Lower leg skin (tissue), 4 donors: ENCODE measurements at places on chromosomes 6 and 20.

DNA sequence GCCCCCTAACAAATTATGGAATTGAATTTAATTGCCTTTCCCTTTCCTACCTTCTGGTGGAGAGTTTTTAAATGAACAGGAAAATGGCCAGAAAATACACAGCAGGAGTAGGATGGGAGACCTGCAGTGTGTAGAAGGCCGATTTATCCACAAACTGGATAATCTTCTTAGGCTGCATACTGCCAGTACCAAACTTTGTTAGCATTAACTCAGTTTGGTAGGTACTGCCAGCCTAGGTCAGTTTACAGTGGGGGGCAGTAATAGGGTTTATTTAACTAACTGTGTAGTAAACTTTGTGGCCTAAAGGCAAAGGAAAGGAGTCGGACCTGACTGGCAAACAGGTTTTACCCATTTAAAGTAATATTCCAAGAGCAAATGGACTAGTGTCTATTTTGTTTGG lies 4.6 kb downstream of the NCOA3 start:
- no peak for DNase-seq

- DNase-seq = no peak
Measured at GRCh38 chr6:109347779-109348178, 34.5 kb downstream of the CD164 start.

DNA sequence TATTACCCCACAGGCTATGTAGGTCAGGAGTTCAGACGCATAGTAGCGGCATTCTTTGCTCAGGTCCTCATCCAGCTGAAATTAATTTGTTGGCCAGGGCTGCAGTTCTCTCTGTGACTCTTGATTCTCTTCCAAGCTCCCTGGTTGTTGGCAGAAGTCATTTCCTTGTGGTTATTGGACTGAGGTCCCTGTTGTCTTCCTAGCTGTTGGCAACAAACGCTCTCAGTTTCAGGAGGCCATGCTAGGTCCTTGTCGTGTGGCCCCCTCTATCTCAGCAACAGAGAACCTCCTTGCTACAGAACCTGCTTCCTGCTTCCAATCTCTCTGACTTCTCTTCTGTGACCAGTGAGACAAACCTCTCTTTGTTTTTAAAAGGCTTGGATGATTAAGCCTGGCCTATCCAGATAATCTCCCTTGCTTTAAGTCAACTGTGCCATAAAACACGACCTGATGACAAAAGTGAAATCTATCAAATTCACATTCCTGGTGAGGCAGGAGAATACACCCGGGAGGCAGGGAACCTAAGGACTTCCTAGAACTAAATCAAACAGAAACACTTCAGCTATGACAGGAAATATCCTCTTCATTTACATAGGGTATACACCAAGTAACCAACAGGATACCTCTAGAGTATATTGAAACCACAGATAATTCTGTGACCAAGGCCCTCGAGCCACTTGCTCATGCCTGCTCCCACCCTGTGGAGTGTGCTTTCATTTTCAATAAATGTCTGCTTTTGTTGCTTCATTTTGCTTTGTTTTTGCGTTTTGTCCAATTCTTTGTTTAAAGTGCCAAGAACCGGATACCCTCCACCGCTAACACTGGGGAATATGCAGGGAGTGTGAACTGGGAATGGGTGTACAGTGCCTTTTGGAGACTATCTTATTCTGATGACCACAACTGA lies 196.0 kb downstream of the BTBD3 start:
- DNase-seq = no peak

DNA sequence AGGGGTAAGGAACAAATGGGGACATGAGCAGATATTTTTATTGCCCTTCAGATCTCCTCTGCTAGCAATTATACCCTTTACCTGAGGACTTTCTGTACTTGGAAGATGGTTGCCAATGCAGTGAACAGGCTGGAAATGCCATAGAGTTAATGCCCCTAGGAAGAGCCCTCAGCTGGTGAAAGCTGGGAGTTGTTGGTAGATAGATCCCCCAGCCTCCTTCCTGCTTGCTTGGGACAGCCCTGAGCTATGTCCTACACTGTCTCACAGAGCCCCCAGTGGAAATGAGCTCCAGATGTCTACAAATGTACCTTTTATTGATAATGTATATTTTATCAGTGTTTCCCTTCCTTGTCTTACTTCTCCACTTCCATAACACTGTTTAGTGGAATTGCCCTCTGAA lies 87.6 kb upstream of the PAK5 start:
- DNase-seq = no peak

DNA sequence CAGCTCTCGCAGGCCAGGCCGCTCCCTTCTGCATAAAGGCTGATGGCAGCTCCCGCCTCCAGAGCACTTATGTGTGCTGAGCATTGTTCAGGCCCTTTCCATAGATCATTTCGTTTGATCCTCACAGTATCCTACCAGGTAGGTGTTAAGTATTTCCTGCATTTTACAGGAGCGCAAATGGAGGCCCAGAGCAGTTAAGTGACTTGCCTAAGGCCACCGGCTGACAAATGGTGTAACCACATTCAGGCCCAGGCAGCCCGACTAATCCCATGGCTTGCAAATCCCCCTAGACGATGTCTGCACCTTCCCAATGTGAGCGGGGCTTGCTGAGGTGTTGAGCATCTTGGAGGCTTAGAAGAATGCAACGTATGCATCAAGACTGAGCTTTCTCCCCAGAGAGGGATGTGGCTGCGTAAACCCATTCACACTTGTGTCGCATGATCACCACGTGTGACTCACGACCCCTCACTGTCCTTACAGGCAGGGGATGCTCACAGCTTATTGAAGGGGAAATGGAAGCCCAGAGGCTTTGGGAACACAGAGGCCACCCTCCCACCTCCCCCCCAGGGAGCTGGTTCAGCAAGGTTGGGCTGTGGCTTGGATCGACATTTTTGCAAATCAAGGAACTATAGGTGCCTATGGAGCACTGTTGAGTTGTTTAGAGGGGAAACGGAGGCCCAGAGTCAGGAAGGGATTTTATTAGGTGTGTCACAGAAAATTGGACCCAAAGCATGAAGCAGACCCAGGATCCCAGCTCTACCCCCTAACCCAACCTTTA lies 7.0 kb downstream of the BPIFB2 start:
- DNase-seq = no peak

GRCh38 chr6:13614126-13614925 lies 809 bp upstream of the NOL7 start:
- DNase-seq = no peak

GRCh38 chr6:37547564-37548061 lies 47.9 kb upstream of the CCDC167 start:
- DNase-seq = no peak

DNA sequence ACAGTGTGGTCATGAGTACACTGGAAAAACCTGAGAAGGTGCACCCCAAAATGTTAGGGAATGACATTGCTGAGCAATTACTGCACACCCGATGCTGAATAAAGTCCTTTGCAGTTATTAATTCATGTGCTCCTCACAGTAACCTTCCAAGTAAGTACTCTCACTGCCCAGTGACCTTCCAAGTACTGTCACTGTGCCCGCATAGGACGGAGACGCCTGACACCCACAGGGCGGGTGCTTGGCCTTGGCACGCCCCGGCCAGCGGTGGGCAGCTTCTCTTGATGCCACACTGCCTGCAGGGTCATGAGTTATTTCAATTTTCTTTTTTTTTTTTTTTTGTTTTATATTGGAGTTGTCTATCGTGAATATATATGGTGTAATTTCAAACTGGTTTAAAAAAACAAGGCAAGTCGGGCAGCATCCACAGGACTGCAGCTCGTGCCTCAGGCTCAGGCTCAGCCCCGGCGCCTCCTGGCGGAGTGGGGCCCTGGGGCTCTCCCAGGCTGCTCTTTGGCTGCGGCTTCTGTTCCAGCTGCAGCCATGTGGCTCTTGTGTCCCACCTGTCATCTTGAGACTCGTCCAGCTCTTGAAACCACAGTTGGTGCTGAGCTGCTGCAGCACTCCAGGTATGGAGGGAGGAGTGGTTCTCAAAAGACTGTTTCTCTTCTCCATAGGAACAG lies 27.0 kb downstream of the PNLDC1 start:
- no peak for DNase-seq

DNA sequence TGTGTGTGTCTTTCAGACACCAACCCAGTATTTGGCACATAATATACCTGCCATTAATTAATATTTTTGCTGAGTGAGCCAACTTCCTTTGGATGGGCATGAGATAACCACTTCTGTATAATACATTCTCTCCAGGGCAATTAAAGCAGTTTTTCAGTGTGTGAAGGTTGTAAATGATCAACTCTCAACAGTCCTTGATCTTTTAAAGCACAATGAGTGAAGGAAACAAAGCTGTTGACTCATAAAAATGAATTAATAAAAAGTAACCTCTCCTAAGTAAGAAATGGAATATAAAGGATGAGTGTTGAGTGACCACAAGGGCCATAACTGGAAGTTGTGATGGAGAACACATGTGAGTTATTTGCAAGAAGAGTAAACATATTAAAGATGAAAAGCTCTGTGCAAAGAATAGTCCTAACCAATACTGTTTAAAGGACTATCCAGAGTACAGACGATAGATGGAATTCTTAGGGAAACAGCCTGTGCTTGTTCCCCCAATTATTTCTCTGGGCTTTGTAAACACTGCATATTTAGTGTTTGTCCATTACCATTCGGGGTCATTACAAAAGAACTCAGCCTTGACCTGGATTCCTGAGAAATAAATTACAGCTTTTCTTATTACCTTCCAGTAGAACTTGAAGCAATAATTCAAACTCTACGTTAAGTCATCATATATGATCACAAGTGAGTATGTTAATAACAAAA lies 446.2 kb downstream of the PLCB1 start:
- DNase-seq = no peak

DNA sequence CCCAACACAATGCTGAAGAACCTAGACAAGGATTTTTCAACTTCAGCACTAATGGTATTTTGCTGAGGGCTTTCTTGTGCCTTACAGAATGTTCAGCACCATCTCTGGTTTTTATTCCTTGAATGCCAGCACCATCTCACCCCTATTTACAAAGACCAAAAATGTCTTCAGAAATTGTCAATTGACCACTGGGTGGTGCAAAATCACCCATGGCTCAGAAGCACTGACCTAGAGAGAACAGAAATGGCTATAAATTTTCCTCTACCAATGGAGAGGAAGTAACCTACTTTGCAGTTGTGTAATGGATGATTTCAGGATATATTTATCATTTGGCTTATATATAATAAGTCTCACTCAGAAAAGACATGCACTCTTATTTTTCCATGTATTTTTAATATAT lies 431.0 kb upstream of the IRAK1BP1 start:
- no peak for DNase-seq

GRCh38 chr6:168180548-168181011 lies 101.6 kb upstream of the FRMD1 start:
- DNase-seq = peak; percentile 60

GRCh38 chr6:36755435-36756348 lies 58.1 kb downstream of the RAB44 start:
- DNase-seq = no peak

GRCh38 chr6:45386501-45386900 lies 8.8 kb upstream of the SUPT3H start:
- no peak for DNase-seq

DNA sequence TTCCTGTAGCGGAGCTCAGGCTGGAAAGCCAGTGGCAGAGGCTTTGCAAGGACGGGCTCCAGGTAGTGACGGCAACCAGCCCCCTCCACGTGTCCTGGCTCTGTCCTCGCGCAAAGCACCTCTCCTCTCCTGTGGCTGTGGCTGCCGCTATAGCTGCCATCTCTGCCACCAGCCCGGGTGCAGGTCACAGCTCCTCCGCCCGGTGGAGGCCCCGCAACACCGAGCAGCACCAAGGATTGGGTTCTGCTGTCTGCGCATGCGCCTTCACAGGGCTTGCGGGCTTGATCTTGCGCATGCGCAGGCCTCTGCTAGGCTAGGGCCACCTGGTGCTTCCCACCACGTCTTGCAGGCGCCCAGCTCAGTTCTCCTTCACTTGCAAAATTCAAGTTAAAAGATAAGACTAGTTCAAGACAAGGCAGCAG lies 625.4 kb downstream of the QKI start:
- no peak for DNase-seq

DNA sequence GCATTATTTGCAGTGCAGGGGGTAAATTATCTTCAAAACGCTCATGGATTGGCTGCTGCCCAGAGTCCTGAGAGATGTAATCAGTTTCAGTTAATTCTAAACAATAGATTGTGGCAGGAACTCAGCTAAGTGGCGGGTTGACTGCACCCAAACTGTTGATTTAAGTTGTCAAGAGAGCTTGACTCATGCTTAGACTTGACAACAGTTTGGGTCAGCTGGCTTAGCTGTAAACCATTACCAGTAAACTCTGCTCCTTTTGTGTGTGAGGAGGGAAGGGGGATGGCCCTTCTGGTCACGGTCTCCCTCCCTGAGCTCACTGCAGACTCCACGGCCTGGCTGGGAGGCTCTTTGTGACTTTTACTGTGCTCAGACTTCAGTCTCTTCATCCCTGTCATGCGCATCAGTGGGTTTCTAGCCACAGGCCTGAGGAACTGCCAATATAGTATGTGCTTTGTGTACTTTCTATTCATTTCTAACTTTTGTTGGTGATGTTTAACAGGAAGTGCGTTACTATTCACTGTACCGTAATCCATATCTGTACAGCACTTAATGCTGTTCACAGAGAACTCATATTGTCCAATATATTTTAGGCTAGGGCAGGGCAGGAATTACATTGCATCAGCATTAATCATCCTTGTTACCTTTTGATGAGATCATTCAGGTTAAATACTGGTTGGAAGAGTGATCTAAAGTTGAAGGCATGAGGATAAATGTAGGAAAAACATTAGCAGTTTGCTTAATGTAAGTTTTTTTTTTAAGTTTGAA lies 488.3 kb downstream of the CDKAL1 start:
- no peak for DNase-seq
